ENCODE measurements at places on chromosomes 13 and 19. TPM values are rescaled to one million over a fixed set of nuclear protein-coding genes. Genes with fewer than 3 reads are reported as not detected.

RASA3 gene
- total RNA-seq: 9.4 TPM

- DNase-seq: no peak
- H3K27ac ChIP-seq: no peak overlapping the region
- no peak overlapping the region for H3K4me3 ChIP-seq
- peaks cover 52% of the 10 kb centered on the region for H3K36me3 ChIP-seq
- peaks cover 14% of the 10 kb centered on the region for H3K4me1 ChIP-seq
Observed at GRCh38 chr19:54179262-54179852, 6.4 kb upstream of the TMC4 start.

CLDND2 gene
- not detected for total RNA-seq

GRCh38 chr13:98651744-98652143, 74.8 kb upstream of the STK24 start:
- H3K36me3 ChIP-seq: no peaks in the 10 kb centered on the region
- H3K4me3 ChIP-seq: no peak overlapping the region
- no peak overlapping the region for H3K27ac ChIP-seq
- H3K4me1 ChIP-seq: peaks cover 4% of the 10 kb centered on the region
- no peak for DNase-seq

- H3K36me3 ChIP-seq: no peaks in the 10 kb centered on the region
- no peak for DNase-seq
- no peak overlapping the region for H3K4me3 ChIP-seq
- H3K27me3 ChIP-seq: no peaks in the 10 kb centered on the region
- no peaks in the 10 kb centered on the region for H3K4me1 ChIP-seq
- no peak overlapping the region for H3K27ac ChIP-seq
Observed at GRCh38 chr13:77448689-77449088, 86.8 kb upstream of the SCEL start.

DNA sequence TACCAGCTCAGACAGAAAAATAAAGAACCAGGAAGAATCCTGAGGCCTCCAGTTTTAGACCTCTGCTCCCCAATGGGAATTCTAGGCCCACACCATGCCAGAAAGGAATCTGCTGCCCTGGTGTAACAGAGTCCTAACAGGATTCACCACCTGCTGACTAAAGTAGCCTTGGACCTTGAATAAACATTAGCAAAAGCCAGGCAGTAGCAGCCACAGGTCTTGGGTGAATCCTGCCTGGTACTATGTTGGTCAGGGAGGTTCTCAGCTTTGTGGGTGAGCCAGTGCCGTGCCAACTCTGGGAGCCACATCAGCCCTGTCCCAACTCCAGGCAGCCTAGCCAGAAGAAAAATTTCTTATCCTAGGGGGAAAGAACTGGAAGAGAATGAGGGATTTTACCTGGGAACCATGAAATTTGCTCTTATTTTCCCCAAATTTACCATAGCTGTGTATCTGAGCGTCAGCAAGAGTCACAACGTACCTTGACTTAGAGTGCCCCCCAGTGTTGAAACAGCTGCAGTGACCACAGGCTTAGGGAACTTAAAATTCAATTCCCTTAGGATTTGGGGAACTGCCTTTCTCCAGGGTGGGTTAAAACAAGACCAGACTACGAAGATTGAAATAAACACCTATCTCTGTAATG, 1895.6 kb upstream of the PRR20A start:
- no peak overlapping the region for H3K27ac ChIP-seq
- H3K4me1 ChIP-seq: no peaks in the 10 kb centered on the region
- H3K36me3 ChIP-seq: no peaks in the 10 kb centered on the region
- no peaks in the 10 kb centered on the region for H3K27me3 ChIP-seq
- no peak overlapping the region for H3K4me3 ChIP-seq
- no peak for DNase-seq

Data from stomach (tissue), 19 donors.